Central memory CD8-positive, alpha-beta T cell (primary cell): ENCODE measurements at places on chromosomes 4 and X.
A peak's percentile ranks its signal among the peaks of the same experiment; 100 is the strongest.

DNA sequence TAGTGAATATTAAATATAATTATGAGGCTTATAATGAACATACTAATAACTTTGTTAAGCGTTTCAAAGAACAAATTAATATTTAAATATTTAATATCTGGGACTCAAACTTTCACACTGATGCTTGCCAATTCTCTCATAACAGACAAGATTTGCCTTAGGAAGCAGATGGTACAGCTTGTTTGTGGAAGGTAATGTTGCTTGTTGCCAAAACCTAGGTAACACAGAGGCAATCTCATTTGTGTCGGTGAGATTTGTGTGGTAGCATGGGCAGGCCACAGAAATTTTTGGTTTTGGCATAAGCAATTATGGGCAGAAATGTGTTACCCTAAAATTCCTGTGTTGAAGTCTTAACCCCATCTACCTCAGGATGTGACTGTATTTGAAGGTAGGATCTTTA lies 114.9 kb upstream of the AFF2 start:
- no peak for DNase-seq
- H3K27me3 ChIP-seq = no peaks in the 10 kb centered on the region
- no peak overlapping the region for H3K4me3 ChIP-seq
- H3K4me1 ChIP-seq = peaks cover 8% of the 10 kb centered on the region
- H3K36me3 ChIP-seq = no peaks in the 10 kb centered on the region

DNA sequence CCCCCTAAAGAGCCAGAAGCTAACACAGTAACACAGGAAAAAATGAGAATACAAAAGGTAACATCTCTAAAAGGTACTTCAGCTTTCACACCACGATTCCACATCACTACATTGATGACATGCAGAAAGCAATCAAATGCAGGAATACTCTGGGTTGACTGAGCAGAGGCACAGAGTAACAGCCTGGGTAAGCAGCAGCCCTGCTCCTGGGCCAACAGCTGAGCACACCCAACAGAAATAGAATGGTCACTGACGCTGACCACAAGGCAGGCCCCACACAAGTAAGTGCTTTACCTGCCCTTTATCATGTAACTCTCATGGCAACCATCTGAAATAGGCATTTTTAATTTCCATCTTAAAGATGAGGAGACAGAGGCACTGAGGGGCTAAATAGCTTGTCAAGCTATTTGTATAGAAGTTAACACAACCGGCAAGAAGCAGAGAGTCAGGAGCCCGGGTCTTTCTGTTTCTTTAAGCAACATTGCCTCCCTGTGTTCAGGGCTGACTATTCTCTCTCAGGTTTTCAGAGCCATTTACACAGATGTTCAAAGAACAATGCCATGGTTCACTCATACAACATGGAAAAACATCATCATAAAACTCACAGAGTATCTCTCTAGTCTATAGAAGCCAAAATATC lies 168.9 kb downstream of the ZNF674 start:
- no peaks in the 10 kb centered on the region for H3K27me3 ChIP-seq
- no peak overlapping the region for H3K27ac ChIP-seq
- DNase-seq = no peak
- no peak overlapping the region for H3K4me3 ChIP-seq
- H3K36me3 ChIP-seq = no peaks in the 10 kb centered on the region

DNA sequence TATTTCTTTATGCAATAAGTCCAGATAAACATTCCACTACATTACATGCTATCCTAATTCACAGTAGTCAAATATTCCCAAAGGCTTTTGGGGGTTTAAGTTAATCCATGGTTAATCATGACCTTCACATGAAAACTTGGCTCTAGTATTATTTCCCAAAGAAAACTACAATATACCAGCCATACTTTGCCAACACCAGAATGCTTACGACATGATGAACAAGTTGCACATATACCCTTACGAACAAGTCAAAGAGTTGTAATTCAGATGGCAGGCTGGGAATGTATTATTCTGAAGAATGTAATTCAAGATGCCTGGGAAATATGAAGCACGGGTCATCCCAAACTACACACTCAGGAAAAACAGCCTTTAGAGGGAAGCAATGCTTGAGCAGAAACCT lies 499.6 kb downstream of the PPARGC1A start:
- no peak overlapping the region for H3K4me3 ChIP-seq
- no peaks in the 10 kb centered on the region for H3K27me3 ChIP-seq
- H3K27ac ChIP-seq = no peak overlapping the region
- no peak for DNase-seq
- H3K4me1 ChIP-seq = no peaks in the 10 kb centered on the region

GRCh38 chr4:81565142-81565870 lies 93.6 kb upstream of the RASGEF1B start:
- no peak for DNase-seq
- no peaks in the 10 kb centered on the region for H3K4me1 ChIP-seq
- H3K36me3 ChIP-seq = no peaks in the 10 kb centered on the region
- H3K27ac ChIP-seq = peak overlapping the region; percentile 9
- no peaks in the 10 kb centered on the region for H3K27me3 ChIP-seq

GRCh38 chr4:68182382-68182820 lies 52.7 kb upstream of the TMPRSS11F start:
- no peak overlapping the region for H3K27ac ChIP-seq
- no peaks in the 10 kb centered on the region for H3K27me3 ChIP-seq
- H3K4me1 ChIP-seq = no peaks in the 10 kb centered on the region
- no peak for DNase-seq

DNA sequence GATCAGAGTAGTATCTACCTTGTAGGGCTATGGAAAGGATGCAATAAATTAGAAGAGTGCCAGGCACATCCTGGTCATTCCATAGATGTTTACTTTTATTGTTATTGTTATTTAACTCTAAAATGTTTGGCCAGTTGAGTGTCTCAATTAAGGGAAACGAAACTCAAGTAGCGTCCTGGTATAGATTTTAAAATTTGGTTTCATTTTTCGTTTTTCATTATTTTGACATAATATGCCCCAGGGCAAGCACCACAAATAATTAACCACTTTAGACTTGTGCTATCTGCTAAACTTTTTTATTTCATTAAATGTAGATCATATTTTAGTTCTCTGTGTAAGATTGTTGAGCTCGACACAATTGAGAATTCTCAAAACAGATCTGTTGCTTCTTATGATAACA lies 179.7 kb upstream of the PRPS2 start:
- DNase-seq = no peak
- no peak overlapping the region for H3K27ac ChIP-seq
- H3K4me1 ChIP-seq = no peaks in the 10 kb centered on the region
- no peaks in the 10 kb centered on the region for H3K36me3 ChIP-seq
- peaks cover 9% of the 10 kb centered on the region for H3K27me3 ChIP-seq

- no peak overlapping the region for H3K27ac ChIP-seq
- H3K27me3 ChIP-seq = no peaks in the 10 kb centered on the region
- H3K4me3 ChIP-seq = no peak overlapping the region
- H3K36me3 ChIP-seq = no peaks in the 10 kb centered on the region
- H3K4me1 ChIP-seq = no peaks in the 10 kb centered on the region
Observed at GRCh38 chr4:66569228-66569627, 898.9 kb upstream of the EPHA5 start.

DNA sequence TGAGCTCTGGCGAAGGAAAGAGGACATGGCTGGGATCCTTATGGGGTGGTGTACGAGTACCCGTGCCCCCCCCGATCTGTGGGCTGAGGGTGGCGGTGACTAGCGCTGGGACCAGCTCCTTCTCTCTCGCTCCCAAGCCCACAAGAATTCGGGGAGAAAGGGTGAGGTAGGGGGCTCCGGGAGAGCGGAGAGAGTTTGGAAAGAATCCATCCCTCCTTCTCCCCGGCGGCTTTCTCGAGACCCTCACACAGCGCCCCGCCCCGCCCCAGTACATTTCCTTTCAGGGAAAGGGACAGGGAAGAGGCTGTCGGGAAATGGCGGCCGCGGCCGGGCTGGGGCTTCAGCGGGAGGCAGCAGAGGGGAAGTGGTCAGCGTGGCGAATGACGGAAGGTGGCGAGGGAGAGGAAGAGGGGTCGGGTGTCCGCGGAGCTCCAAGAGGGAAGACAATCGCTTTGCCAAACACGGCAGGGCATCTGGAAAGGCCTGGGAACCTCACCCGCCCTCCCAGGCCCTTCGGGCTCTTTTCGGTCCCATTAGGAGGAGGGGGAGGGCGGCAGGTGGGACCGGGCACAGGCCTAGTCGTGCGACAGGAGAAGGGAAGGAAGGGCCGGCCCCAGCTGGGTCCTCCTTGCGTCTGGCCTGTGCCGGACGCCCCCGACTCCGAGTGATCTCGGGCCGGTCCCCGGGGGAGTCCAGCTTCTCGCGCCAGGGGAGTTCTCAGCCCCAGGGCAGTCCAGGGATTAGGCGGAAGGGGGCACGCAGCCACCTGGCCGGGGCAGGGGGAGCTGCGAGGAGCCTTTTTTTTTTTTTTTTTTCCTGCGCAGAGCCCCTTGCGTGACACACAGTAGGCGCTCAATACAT lies 10.2 kb downstream of the HNRNPH2 start:
- peak; percentile 13 for DNase-seq
- H3K27me3 ChIP-seq = no peaks in the 10 kb centered on the region
- peak overlapping the region; percentile 99 for H3K27ac ChIP-seq
- H3K4me3 ChIP-seq = peak overlapping the region; percentile 95
- peaks cover 20% of the 10 kb centered on the region for H3K4me1 ChIP-seq

- H3K4me3 ChIP-seq = no peak within 1 kb of the TSS
- no peak for DNase-seq
- peaks cover 13% of the 10 kb centered on the region for H3K4me1 ChIP-seq
- H3K36me3 ChIP-seq = peaks cover 2% of the 10 kb centered on the region
Observed at GRCh38 chr4:304969-305680, at the start of gene ZNF732. TSS of gene ZNF732 (minus strand) at chr4:305474. CDS start at chr4:305310, 164 bp downstream.

DNA sequence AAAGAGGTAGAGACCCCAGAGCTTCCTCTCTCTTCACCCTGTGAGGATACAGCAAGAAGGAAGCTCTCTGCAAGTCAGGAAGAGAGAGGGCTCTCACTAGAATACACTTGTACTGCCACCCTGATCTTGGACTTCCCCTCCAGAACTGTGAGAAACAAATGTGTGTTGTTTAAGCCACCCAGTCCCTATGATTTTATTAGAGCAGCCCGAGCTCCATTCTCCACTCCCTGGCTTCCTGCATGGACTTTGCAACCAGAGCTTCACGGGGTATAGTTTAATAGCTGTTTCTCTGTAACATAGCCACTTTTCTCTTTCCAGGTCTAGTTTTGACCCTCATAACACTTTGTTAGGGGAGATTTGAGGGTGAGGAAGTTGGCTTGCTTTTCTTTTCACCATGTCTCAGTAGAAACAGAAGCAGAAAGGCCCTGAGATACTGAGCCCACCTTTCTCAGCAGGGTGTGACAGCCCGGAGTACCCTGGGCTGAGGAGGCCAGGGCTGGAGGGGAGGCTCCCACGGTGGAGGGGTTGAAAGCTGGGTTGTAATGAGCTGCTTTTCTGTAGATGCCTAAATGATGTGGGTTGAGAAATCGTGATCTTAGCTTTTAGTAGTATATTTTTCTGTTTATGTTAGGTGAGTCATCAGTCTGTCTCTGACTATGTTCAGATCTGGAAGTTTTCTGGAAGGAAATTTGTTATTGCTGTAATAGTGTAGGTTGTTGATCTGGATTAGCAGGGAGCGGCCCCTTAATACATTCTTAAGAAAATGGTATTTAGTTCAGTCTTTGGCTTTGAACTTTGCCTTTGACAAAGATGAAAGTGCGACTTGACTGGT lies 118.6 kb downstream of the PTTG2 start:
- H3K4me3 ChIP-seq = no peak overlapping the region
- DNase-seq = no peak
- H3K4me1 ChIP-seq = peaks cover 8% of the 10 kb centered on the region
- H3K27me3 ChIP-seq = no peaks in the 10 kb centered on the region
- H3K36me3 ChIP-seq = peaks cover 12% of the 10 kb centered on the region

- H3K27ac ChIP-seq = no peak overlapping the region
- no peaks in the 10 kb centered on the region for H3K27me3 ChIP-seq
- no peak for DNase-seq
- H3K4me1 ChIP-seq = peaks cover 10% of the 10 kb centered on the region
Observed at GRCh38 chrX:110145854-110146253, 142.9 kb downstream of the TMEM164 start.

DNA sequence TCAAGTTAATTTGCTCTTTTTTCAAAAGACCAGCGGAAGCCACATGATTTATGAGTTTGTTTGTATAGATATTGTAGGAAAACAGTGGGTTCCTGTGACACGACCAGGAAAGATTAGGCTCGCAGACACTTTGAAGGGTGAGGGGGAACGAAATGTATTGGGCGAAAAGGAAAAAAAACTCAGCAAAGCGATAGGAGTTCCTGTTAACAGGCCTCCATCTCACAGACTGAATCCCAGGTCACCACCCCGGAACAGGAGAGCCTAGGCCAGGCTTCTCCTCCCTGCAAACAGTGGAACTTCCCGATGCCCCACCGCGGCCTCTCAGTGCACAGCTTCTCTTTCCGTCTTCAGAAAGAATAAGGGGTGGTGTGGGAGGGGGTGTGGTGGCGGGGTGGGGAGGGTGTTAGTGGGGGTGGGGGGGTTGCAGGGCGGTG lies 181.8 kb upstream of the GPRIN3 start:
- H3K27me3 ChIP-seq = no peaks in the 10 kb centered on the region
- no peaks in the 10 kb centered on the region for H3K4me1 ChIP-seq
- H3K27ac ChIP-seq = no peak overlapping the region
- DNase-seq = no peak
- no peaks in the 10 kb centered on the region for H3K36me3 ChIP-seq

GRCh38 chr4:93764639-93765246 lies 63.8 kb upstream of the ATOH1 start:
- H3K4me1 ChIP-seq = no peaks in the 10 kb centered on the region
- no peak for DNase-seq
- H3K27me3 ChIP-seq = no peaks in the 10 kb centered on the region

- no peaks in the 10 kb centered on the region for H3K27me3 ChIP-seq
- H3K36me3 ChIP-seq = peaks cover 3% of the 10 kb centered on the region
- no peak overlapping the region for H3K4me3 ChIP-seq
- no peak overlapping the region for H3K27ac ChIP-seq
- peaks cover 24% of the 10 kb centered on the region for H3K4me1 ChIP-seq
Observed at GRCh38 chrX:41759817-41760216, 35.8 kb downstream of the GPR82 start.

DNA sequence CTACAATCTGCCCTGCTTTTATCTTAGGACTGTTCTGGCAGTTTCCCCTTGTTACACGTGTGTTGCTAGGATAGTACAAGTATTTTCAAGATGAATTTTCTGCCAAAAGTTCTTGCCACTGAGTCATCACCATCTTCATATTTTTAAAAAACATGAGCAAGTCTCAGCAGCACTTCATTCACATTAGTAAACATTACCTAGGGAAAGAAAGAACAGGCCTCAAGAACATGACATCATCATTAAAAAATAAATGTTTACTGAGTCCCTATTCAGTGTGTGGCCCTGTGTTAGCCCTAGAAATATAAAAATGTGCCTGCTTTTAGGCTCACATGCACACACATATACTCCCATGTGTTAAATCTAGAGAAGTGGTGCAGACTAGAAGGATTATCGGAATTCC lies 18.7 kb upstream of the GPC3 start:
- H3K4me3 ChIP-seq = no peak overlapping the region
- no peak for DNase-seq
- H3K36me3 ChIP-seq = no peaks in the 10 kb centered on the region
- no peak overlapping the region for H3K27ac ChIP-seq
- H3K27me3 ChIP-seq = peaks cover 10% of the 10 kb centered on the region
- H3K4me1 ChIP-seq = no peaks in the 10 kb centered on the region

DNA sequence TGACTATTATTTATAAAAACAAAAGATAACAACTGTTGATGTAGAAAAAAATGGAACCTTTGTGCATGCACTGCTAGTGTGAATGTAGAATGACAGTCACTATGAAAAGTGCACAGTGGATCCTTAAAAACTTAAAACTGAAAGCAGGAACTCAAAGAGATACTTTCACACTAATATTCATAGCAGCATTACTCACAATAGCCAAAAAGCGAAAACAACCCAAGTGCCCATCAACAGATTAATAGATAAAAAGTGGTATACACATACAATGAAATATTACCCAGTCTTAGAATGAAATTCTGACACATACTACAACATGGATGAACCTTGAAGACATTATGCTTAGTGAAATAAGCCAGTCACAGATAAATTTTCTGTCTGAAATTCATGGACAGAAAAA lies 23.8 kb downstream of the CENPC start:
- peaks cover 63% of the 10 kb centered on the region for H3K4me1 ChIP-seq
- no peak for DNase-seq
- no peak overlapping the region for H3K4me3 ChIP-seq
- H3K27ac ChIP-seq = no peak overlapping the region
